ENCODE measurements at places on chromosomes 2 and 18. TPM values are rescaled to one million over a fixed set of nuclear protein-coding genes. Genes with fewer than 3 reads are reported as not detected.

DNA sequence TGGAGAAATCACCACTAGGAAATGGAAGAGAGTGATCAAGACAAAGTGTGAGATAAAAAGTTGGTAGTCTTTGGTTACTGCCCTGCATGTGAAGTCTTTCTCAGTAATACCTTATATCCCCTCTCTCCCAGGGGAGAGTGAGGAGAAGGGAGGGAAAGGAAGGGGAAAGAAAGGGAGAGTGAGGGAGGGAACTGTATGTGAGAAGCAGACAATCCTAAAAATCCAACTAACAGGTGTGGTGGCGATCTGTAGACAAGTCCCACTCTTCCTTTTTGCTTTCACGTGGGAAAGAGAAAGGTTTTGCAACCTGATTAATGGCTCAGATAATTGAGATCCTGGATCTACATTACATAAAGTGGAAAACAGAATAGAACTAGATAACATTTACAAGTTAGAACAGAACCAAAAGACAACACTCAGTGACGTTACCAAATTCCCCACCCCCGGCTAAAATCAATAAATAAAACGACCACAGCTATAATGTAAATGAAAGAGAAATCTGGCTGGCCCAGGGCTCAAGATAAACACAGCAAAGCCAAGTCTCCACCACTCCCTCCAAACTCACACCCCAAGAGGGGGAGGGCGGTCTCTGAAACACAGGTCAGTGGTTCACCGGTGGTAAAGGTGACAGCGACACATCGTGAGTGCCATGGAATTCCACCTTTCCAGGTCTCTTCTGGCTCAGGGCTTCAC lies 10.0 kb upstream of the APCDD1 start:
- no peaks in the 10 kb centered on the region for H3K36me3 ChIP-seq
- H3K27ac ChIP-seq: no peak overlapping the region
- H3K4me1 ChIP-seq: peaks cover under 1% of the 10 kb centered on the region
- DNase-seq: no peak
- H3K4me3 ChIP-seq: no peak overlapping the region

DNA sequence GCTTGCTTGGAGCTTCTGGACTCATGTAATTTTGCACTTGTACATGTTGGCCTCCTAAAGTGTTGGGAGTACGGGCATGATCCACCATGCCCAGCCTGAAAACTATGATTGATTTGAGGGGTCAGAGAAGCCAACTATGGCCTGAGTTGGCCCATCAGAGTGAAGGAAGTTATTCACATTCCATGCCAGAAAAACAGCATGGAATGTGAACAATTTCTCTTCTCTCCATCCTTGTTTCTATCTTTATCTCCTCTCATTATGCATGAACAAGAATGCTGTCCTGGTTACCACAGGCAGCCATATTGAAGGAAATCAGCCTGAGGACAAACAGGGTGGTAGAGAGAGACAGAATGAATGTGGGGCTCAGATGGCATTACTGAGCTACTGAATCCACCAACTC lies 3.5 kb upstream of the CD226 start:
- no peaks in the 10 kb centered on the region for H3K36me3 ChIP-seq
- no peak for DNase-seq
- H3K27ac ChIP-seq: no peak overlapping the region

GRCh38 chr2:167748536-167748935 lies 498.9 kb downstream of the STK39 start:
- H3K4me3 ChIP-seq: no peak overlapping the region
- peaks cover 11% of the 10 kb centered on the region for H3K27me3 ChIP-seq
- no peak for DNase-seq
- H3K36me3 ChIP-seq: no peaks in the 10 kb centered on the region

DNA sequence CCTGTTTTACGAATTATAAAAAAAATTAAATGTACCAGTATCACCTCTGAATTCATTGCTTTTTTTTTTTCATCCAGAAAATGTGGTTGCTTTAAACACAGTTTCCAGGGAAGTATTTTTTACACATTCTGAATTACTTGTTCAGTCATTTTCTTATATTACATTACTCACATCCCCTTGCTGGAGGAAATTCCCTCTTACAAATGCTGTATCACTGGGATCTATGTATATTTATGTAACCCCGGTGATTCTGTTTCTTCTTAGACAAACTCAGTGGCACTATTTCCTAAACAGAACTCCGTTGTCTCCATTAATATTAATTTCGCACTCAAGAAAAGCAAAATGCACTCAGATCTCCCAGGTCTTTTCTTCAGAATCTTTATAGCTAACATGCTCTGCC lies 1078.5 kb upstream of the ZEB2 start:
- no peak overlapping the region for H3K4me3 ChIP-seq
- no peak overlapping the region for H3K27ac ChIP-seq
- no peak for DNase-seq
- no peaks in the 10 kb centered on the region for H3K4me1 ChIP-seq
- no peaks in the 10 kb centered on the region for H3K27me3 ChIP-seq

GRCh38 chr2:201842131-201842860 lies 36.0 kb downstream of the CDK15 start:
- no peaks in the 10 kb centered on the region for H3K36me3 ChIP-seq
- peaks cover 7% of the 10 kb centered on the region for H3K27me3 ChIP-seq
- no peak overlapping the region for H3K4me3 ChIP-seq
- H3K4me1 ChIP-seq: no peaks in the 10 kb centered on the region

The PARD3B gene
- total RNA-seq: 9.1 TPM

- no peak overlapping the region for H3K4me3 ChIP-seq
- H3K36me3 ChIP-seq: no peaks in the 10 kb centered on the region
- no peak for DNase-seq
- peaks cover 34% of the 10 kb centered on the region for H3K4me1 ChIP-seq
- H3K27me3 ChIP-seq: no peaks in the 10 kb centered on the region
These were observed 544.1 kb upstream of the ID2 start for GRCh38 chr2:8137801-8138200.

The RIT2 gene
- total RNA-seq: not detected

- no peak overlapping the region for H3K4me3 ChIP-seq
- H3K27ac ChIP-seq: no peak overlapping the region
- peaks cover 7% of the 10 kb centered on the region for H3K4me1 ChIP-seq
- no peak for DNase-seq
- H3K27me3 ChIP-seq: no peaks in the 10 kb centered on the region
These were observed 12.1 kb downstream of the EHBP1 start for GRCh38 chr2:62717503-62718081.

DNA sequence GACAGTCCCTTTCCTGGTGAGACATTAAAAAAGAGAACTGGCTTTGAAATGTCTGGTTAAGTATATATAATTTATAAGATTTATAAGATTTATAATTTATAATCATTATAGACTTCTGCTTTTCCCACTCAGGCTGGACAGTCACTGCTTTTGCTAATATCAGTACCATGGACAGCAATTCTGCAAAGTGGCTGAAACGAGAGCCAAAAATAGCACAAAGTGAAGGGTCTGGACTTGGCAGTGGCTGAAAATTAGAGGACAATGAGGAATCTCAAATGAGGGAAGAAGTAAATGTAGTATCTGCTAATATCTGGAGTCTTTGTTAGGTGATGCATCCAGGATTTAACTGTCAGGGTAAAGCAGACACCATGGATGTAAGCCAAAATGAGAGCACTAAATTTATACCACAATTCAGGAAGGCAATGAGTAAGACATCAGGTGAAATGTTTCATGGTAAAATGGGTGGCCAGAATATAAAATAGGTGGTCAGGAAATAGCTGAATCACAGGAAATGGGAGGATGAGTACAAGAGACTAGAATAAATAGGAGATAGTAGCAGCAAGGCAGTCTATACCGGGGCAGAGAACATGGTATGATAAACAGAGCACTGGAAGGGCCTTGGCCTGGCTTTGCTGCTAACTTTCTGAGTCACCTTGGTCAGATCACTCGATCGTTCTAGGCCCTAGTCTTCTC lies 39.6 kb upstream of the BOD1L2 start:
- H3K27ac ChIP-seq: no peak overlapping the region
- peaks cover 26% of the 10 kb centered on the region for H3K27me3 ChIP-seq
- no peak overlapping the region for H3K4me3 ChIP-seq
- DNase-seq: no peak

DNA sequence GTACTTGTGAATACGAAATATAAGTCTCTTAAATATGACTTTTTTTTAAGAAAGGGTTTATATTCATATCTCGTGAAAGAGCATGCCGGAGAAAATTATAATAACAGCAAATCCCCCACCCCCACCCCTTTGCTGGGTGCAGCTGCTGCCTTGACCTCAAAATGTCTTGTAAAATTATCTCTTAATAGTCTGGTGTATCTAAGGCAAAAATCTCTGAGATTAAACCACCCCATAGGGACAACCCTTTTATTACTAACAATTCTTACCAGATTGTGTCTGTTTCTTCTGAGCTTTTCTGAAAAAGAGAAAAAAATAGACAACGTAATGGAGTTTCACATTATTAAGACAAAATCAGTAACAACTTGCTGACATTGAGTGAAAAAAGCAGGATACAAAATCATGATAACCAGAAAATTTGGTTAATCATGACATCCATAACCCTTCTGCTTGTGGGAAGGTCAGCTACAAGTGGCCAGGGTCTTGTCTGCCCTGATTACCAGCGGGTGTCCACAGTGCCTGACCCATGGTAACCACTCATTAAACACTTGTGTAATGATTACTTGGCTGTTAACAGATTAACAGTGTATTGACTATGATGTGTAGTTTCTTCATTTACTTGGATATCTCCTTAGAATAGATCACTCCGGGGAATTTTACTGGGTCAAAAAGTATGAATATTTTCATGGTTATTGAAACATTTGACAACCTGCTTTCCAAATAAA lies 1.5 kb downstream of the STRADB start:
- H3K4me3 ChIP-seq: peak overlapping the region; percentile 79
- H3K4me1 ChIP-seq: peaks cover 58% of the 10 kb centered on the region
- H3K27me3 ChIP-seq: no peaks in the 10 kb centered on the region
- H3K27ac ChIP-seq: peak overlapping the region; percentile 95

- peaks cover 58% of the 10 kb centered on the region for H3K36me3 ChIP-seq
- H3K4me1 ChIP-seq: peaks cover 11% of the 10 kb centered on the region
- no peak for DNase-seq
- no peak overlapping the region for H3K4me3 ChIP-seq
- H3K27me3 ChIP-seq: no peaks in the 10 kb centered on the region
- no peak overlapping the region for H3K27ac ChIP-seq
These were observed 98.7 kb downstream of the ACVR1 start for GRCh38 chr2:157777427-157777826.

The SLC39A10 gene
- 8.6 TPM for total RNA-seq

DNA sequence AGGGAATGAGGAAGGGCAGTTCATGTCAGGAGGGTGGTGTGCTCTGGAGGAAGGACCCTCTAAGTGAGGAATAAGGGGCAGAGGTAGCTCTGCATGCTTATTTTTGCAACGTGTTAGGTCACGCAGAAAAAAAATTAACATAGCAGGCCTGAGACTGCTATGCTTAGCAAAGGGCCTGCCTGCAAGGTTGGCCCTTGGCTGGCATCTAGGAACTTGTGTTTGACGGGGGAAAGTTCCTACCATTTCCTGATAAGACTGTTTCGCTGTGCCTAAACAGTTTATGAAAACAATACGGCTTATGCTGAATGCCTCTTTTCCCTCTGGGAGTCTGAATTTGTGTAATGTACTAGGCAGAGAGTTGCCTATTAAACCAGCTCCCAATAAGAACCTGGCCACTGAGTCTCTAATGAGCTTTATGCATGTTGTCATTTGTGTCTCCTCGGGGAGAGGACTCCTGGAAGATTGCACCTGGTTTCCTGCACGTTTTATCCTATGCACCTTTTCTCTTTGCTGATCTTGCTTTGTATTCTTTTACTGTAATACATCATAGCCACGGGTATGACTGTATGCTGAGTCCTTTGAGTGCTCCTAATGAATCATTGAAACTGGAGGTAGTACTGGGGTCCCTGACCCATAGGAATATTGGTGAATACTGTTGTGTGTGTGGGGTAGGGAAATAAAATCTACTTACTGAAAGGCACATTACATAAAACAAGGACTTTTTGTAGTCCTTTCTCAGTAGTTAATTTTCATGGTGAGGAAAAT lies 169.0 kb downstream of the PRPF40A start:
- H3K27me3 ChIP-seq: no peaks in the 10 kb centered on the region
- peaks cover 29% of the 10 kb centered on the region for H3K4me1 ChIP-seq
- H3K4me3 ChIP-seq: no peak overlapping the region
- H3K27ac ChIP-seq: no peak overlapping the region
- H3K36me3 ChIP-seq: no peaks in the 10 kb centered on the region

The IL1R1 gene
- total RNA-seq: 22.6 TPM

- no peak overlapping the region for H3K4me3 ChIP-seq
- no peak for DNase-seq
- H3K27ac ChIP-seq: no peak overlapping the region
- H3K27me3 ChIP-seq: no peaks in the 10 kb centered on the region
- no peaks in the 10 kb centered on the region for H3K36me3 ChIP-seq
- H3K4me1 ChIP-seq: peaks cover 24% of the 10 kb centered on the region
These were observed 283.3 kb downstream of the AGPS start for GRCh38 chr2:177675825-177676224.

GRCh38 chr2:69190743-69191404 lies 177.9 kb downstream of the ANTXR1 start:
- peaks cover 6% of the 10 kb centered on the region for H3K4me1 ChIP-seq
- peaks cover 8% of the 10 kb centered on the region for H3K36me3 ChIP-seq
- no peak overlapping the region for H3K4me3 ChIP-seq
- no peak overlapping the region for H3K27ac ChIP-seq
- H3K27me3 ChIP-seq: no peaks in the 10 kb centered on the region

DNA sequence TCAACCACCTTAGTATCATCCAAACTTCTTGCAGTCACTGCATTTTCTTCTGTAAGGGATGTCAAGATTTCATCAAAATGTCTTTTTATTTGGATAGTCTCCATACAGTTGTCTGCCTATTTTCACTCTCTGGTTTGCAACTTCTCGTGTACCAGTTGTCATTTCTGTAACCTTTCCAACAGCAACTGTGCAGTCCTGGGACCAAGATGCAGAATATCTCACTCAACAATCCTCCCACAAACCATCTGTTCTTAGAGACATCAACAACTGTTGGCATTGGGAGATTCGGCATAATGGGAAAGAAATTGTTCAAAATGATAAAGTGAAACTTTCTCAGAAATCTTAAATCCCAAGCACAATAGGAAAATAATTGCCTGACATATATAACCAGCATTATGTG lies 933.6 kb upstream of the SLC39A10 start:
- no peaks in the 10 kb centered on the region for H3K36me3 ChIP-seq
- DNase-seq: no peak
- no peak overlapping the region for H3K27ac ChIP-seq
- H3K27me3 ChIP-seq: no peaks in the 10 kb centered on the region
- H3K4me1 ChIP-seq: no peaks in the 10 kb centered on the region

The CXCR2 gene
- 0.96 TPM for total RNA-seq

The CPLX4 gene
- total RNA-seq: not detected

The NEB gene
- total RNA-seq: 30.5 TPM

GRCh38 chr18:79952456-79952995 lies 1.1 kb upstream of the SLC66A2 start:
- no peaks in the 10 kb centered on the region for H3K27me3 ChIP-seq
- H3K36me3 ChIP-seq: peaks cover 8% of the 10 kb centered on the region
- no peak for DNase-seq
- peak overlapping the region; percentile 87 for H3K4me3 ChIP-seq

GRCh38 chr2:132593171-132593570 lies 76.8 kb downstream of the LYPD1 start:
- no peak overlapping the region for H3K4me3 ChIP-seq
- H3K27ac ChIP-seq: no peak overlapping the region
- no peaks in the 10 kb centered on the region for H3K4me1 ChIP-seq
- peaks cover 49% of the 10 kb centered on the region for H3K27me3 ChIP-seq

The KCNF1 gene
- 0.30 TPM for total RNA-seq

GRCh38 chr2:139217641-139218040 lies 437.5 kb upstream of the NXPH2 start:
- no peaks in the 10 kb centered on the region for H3K27me3 ChIP-seq
- no peak for DNase-seq
- H3K4me3 ChIP-seq: no peak overlapping the region
